ENCODE measurements at places on chromosomes 4 and X.

DNA sequence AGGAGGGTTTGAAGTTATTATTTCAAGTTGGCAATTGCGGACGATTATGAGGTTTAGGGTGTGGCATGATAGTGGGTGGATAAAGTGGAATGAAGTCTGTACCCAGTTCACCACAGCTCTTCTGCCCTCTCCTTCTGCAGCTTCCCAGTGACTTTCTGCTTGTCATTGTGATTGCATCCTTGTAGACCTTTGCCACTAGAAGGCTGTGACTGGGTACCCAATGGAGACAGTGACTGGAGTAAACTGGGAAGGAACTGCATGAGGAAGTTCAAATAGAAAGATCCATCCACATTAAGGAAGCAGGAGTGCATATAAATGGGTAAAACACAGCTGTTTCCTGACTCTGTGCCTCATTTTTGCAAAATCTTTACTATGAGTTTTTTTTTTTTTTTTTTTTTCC, 53.5 kb upstream of the SPANXN3 start:
- DNase-seq: no peak

- no peak for DNase-seq
Observed at GRCh38 chrX:112746812-112747595, 67.3 kb upstream of the LHFPL1 start.

- DNase-seq: no peak
Observed at GRCh38 chr4:87179751-87180150, 40.7 kb downstream of the KLHL8 start.

- no peak for DNase-seq
Observed at GRCh38 chr4:3803475-3803847, 37.3 kb downstream of the ADRA2C start.

- no peak for DNase-seq
Observed at GRCh38 chr4:104500442-104500841, 5.7 kb upstream of the CXXC4 start.

All from activated CD4-positive, alpha-beta memory T cell treated with anti-CD3 and anti-CD28 coated beads, Interleukin-2, amount 10 ng/mL, durations not matched to agents 7 days and 5 days (primary cell).